Stimulated activated CD4-positive, alpha-beta T cell treated with anti-CD3 and anti-CD28 coated beads, TNF-alpha, amount 100 ng/mL, for 1 hour (primary cell): ENCODE measurements at places on chromosomes 2 and 18.

DNA sequence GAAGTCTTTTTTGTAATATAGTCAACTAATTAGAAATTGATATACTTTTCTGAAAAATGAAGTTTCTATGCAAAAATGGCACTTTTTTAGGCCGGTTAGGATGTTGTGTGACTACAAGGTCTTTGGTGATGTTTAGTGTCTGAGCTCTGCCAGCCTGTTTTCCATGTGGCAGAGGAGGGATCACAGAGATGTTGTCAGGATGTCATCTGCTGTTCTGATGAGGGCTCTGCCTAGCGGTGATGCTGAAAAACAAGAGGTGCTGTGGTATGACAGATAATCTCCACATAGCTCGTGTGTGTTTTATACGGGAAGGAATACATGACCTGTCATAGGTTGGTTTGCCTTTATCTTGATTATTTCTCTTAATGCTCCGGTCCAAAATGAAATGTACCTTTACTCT lies 12.0 kb upstream of the IAH1 start:
- DNase-seq = no peak

DNA sequence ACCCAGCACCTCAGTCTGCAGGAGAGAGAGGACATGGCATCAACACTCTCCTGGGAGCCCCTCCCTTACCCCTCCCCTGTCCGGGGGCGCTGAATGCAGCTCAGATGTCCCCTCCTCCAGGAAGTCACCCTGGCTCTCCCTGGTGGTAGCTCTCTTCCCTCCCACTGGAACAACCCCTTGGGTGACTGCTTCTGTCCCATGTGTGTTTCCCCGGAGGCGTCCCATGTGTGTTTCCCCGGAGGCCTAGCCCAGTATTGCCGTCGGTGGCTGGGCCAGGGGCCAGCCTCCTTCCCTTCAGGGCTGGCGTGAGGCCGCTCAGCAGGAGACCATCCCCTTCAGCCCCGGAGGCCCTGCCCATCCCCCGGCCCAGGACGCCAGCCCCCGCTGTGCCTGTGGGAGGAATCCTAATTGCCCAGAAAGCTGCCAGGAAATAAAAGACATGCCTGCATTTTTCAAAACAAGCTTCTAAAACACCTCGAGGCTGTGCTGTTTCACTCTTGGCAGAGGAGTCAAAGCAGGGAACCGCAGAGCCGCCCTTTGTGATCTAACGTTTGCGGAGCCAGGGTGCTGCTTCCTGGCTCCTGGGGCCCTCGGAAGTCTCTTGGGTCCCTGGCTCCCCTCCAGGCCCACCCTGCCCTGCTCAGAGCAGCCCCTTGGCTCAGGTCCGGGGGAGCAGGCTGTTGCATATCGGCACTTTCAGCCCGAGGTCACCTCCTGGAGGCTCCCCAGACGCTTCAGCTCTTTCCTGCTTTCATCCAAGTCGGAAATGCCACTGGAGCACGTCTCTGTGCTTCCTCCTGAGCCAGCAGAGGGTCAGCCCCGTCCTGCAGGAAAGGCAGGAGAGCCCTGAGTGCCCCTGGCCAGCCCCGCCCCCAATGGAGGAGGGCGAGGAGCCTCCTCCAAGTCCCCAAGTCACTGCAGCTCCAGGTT lies 11.4 kb downstream of the SNED1 start:
- DNase-seq = no peak

DNA sequence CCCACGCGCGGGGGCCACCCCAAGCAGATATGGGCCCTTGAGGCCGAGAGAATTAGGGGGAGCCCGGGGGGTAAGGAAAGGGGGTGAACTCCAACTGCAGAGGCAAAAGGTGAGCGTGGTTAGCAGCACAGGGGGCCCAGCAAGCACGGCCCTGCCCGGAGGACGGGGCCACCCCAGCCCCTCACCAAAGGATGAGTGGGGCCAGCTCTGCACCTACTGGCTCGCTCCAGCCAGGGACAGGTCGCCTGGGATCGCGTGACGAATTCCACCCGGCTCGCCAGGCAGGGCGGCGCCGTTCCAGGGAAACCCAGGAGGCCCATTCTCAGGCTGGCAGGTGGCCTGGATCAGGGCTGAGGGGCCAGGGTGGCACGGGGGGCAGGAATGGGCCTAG lies 38.6 kb downstream of the BIN1 start:
- no peak for DNase-seq

DNA sequence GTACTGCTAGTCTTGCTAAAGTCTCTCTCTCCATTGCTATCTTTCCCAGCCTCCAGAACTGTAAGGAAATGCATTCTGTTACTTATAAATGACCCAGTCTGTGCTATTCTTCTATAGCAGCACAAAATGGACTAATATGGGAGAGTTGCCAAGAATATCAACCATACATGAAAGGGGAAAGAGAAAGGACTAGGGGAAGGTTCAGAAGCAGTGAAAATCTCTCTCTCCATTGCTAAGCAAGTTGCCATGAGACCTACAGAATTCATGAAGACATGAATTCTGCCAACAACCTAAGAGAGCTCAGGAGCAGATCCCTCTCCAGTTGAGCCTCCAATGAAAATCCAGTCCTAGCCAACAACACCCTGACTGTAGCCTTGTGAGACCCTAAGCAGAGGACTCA lies 3.6 kb upstream of the TRABD2A start:
- no peak for DNase-seq

GRCh38 chr2:67135208-67135607 lies 261.9 kb upstream of the ETAA1 start:
- DNase-seq = no peak

GRCh38 chr2:58449286-58450010 lies 208.3 kb upstream of the FANCL start:
- no peak for DNase-seq

DNA sequence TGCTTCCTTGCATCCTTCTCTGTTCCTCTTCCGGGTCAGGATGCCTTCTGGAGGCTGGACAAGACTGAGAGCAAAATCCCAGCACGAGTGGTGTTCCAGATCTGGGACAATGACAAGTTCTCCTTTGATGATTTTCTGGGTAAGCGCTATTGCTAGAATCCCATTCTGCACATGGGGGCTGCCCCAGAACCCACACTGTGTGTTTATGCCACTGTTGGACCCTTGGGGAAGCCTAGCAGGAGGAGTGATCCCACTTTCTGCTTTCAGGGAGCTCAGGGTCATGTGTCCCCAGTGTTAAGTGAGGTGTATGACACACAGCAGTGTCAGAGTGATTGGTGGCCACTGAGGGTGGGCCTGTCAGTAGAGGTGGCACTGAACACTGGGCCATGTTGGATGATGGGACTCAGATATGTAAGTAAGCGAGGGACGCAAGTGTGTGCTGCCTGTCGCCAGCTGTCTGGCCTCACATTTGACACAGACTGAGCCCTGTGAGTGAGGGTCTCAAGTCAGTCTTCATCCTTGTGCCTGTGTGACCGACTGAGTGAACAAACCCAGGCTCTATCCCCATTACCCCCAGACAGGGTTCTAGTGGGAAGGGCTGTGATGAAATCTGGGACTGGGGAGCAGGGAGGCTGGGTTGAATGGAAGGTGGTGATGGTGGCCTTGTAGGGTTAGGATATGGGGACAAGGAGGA lies 220.9 kb downstream of the DYSF start:
- DNase-seq = no peak

DNA sequence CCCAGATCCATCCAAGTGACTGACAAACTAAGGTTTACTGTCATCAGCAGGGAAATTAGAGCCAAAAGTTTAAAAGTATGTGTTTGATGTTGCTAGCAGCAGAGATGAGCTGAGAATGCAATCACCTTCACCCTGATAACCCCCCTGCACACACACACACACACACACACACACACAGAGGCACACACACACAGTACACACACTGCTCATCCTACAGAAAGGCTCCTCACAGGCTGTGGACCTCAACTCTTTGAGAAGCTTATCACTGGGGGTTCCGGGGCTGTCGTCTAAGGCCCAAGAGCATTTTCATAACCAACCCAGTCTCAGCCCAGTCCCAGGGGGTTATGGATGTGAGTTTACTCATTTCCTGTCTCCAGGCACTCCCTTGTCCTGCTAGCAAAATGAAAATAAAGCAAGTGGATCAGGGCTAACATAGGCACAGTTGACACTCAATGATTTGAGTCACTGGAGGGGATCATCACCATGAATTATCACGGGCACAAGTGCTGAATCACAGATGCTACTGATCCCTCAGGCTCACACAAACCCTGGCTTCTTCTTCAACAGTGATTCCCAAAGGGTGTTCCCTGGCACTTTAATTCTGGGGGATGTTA lies 76.6 kb downstream of the ALK start:
- DNase-seq = no peak

DNA sequence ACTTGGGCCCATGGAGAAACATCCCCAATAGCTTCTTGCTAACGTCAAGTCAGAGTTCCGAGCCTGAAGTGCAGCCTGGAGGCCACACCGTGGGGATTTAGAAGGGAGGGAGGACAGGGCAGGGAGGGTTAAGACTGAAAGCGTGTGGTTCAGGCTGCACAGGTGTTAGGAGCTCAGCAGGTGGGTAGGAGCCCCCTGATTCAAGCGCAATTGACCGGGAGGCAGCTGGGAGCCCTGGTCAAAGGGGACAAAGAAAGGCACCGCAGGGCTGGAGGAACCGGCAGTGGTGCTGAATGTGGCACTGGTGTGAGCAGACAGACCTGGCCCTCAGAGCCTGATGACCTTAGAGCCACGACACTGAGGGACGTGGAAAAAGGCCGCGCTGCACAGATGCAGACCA lies 149.6 kb downstream of the TMEM18 start:
- no peak for DNase-seq
